NCI-H524 treated with DMSO at 0.1 percent for 48 hours (cell line): ENCODE measurements at places on chromosomes 6 and 20.

- no peak for DNase-seq
These were observed 66.4 kb upstream of the KIF13A start for GRCh38 chr6:18053555-18054445.

GRCh38 chr20:56810141-56810540 is 181.0 kb downstream of the TFAP2C start:
- DNase-seq: no peak

DNA sequence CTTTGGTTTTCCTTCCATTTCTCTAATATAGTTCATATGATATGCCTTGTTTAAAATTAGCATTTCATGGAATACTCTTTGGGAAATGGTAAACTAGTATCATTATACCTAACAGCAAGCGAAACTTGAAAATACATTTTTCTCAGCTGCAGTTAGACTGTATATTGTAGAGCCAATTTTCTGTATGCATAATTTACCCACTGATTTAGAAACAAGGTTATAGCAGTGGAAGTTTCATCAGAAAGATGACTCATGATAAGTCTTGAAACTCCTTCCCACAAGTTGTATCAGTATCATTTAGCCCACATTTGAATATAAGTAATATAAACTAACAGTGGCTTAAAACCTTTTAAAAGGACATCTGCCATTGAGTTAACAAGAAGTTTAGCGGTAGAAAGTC is 164.8 kb upstream of the BMP5 start:
- no peak for DNase-seq

- no peak for DNase-seq
These were observed 12.9 kb downstream of the COX7A2 start for GRCh38 chr6:75230484-75231325.

DNA sequence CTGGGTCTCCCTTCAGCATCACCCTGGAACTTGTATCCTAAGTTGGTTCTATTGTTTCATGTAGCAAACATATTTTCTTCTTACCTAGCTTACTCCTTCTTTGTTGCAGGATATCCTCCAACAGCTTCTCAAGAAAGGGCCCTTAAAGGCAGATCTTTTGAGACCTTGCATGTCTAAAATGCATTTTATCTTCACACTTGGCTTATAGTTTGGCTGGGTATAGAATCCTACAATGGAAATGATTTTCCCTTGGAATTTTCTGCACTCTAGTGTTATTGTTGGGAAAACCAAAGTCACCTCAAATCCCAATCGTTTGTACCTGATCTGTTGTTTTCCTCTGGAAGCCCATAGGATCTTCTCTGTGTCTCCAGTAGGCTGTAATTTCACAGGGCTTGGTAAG is 12.1 kb upstream of the TGM6 start:
- DNase-seq: no peak

DNA sequence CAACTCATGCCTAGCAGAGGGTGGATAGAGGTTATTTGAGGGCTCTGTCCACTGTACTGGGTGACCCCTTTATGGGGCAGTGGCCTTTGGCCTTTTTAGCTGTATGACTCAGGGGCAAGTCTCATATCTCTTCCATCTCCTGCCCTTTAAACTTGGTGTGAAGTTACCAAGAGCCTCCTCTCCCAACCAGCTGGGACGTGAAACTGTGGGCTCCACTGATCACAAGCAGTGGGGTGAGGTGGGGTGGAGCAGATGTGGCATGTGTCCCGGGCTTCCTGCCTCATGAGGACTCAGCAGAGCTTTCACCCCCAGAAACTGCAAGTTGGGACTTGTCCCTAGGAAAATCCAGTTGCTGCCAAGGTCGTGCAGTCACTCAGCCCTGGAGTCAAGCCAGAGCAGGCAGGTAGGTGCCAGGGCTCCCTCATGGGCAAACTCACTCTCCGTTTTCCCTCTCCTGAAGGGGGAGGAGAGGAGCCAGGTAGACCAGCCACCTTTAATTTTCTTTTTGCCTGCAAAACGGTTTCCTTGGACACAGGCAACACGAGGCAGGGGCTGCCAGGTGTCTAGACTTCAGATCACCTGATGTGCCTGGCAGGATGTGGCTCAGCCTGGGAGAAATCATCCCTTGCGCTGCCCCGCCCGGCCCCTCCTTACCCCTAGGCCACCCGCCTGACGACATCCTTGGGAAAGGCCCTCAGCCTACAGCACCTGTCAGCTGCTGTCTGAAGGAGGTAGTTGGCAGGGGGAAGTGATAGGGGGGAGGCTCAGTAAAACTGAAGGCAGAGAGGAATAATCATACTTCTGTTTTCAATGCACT is 4.0 kb downstream of the CDKN1A start:
- DNase-seq: no peak

DNA sequence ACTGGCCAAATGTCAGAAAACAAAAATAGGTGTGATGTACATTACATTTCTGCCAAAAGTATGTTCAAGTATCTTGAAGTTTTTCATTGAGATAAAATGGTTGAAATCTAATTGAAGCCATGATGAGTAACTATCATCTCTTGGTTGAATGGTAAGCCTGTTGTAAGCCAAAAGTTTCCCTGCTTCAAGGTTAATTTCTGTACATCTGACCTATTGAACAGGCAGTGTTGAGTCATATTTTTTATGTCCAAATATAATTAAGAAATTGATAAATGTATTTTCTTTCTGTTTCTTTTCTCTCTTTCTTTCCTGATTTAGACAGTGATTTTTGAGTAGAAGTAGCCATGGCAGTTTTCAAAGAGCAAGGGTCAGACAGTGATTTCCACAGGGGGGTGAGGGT is 4.4 kb downstream of the RREB1 start:
- DNase-seq: no peak

GRCh38 chr20:4059606-4060005 is 44.2 kb upstream of the RNF24 start:
- DNase-seq: no peak

GRCh38 chr20:20666359-20666758 is 46.1 kb downstream of the RALGAPA2 start:
- DNase-seq: no peak

GRCh38 chr6:11618533-11618932 is 81.0 kb downstream of the TMEM170B start:
- DNase-seq: peak; percentile 13

GRCh38 chr6:77715588-77715987 is 62.7 kb downstream of the MEI4 start:
- DNase-seq: no peak

GRCh38 chr6:135268263-135268662 is 87.2 kb downstream of the MYB start:
- no peak for DNase-seq

- no peak for DNase-seq
These were observed 116.3 kb upstream of the CHD6 start for GRCh38 chr20:41734506-41734945.

DNA sequence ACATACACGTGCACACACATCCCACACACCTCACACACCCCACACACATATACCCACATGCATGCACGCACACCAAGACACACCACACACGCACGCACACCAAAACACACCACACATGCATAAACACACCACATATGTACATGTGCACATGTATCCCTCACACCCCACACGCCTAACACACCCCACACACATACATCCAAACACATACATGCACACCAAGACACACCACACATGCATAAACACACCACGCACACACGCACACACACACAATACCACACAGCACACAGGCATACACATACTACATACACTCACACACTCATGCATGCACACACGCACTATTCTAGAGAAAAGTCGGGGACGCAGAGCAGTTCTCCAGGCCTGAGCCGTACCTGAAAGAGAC is 671.5 kb downstream of the PRKN start:
- no peak for DNase-seq

DNA sequence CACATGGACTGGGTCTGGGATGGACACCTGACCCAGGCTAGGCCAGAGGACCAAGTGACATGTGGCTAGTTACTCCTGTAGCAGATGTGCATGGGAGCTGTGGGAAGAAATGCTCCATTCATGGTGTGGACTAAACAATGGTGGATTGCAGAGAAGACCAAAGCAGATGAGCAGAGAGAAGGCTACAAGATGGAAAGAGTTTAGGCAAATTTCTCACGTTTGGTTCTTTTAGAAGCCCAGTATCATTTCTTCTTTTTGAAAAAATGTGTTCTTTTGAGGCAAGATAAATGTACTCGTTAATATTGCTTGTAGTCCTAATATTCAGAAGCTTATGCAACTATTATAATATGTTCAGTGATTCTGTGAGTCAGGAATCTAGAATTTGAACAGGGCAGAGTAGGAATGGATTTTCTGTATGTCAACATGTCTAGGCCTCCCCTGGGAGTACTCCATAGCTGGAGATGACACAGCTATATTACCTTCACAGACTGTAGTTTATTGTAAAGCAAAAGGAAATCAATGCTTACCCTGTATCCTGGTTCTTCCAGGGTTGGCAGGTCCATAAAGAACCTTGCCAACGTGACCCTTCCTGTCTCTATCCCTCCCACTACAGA is 2.3 kb upstream of the BTN2A1 start:
- no peak for DNase-seq

GRCh38 chr6:63526931-63527330 is 45.3 kb upstream of the LOC128125822 start:
- DNase-seq: no peak

DNA sequence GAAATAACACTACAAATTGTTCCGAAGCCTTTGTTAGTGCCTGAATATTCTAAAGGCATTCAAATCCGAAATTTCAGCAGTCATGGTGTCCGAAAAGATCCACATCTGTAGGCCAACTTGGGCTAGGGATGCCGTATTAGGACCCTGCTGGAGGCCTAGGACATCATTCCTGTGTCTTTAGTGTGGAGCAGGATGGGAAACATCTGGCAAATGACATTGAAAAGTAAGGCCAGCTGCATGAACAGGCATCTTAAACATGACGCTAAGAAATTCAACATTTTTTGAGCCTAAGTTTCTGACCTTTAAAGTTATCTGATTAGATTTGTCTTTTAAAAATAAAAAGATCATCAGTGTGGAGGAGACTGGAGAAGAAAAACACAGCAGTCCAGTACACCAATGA is 91.3 kb downstream of the MYLK4 start:
- DNase-seq: no peak

DNA sequence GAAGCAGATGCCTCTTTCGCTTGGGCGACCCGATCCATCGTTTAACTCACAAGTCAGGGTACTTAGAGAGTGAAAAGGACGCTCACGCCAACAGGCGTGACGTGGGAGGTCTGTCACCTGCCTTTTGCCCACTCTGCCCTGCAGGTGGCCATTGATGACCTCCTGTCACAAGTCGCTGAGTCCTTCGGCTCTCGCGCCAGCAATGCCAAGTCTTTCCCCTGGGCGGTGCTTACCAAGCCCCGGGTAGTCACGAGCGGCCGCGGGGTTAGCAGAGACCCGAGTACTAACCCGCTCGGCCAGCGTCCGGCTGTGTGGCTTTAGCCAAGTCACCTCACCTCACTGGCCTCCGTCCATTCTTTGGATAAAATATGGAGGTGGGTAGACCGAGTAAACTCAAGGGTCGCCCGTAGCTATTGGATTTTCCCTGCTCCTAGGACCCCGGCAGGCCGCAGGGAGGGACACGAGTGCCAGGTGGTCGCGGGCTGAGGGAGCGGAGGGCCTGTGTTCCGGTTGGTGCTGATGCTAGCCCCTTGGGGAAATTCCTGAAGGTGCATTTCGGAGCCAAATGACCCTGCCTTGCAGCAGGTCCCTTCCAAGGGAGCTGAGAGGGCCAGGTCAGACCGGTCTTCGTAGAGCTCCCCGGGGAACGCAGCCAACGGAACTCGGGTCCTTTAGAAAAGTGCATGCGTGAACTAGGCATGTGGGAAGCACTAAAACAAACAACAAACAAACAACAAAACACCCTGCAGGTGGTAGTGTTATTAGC is 668 bp downstream of the PKIB start:
- no peak for DNase-seq

- peak; percentile 18 for DNase-seq
These were observed 55.3 kb upstream of the FAM83D start for GRCh38 chr20:38870733-38871559.

DNA sequence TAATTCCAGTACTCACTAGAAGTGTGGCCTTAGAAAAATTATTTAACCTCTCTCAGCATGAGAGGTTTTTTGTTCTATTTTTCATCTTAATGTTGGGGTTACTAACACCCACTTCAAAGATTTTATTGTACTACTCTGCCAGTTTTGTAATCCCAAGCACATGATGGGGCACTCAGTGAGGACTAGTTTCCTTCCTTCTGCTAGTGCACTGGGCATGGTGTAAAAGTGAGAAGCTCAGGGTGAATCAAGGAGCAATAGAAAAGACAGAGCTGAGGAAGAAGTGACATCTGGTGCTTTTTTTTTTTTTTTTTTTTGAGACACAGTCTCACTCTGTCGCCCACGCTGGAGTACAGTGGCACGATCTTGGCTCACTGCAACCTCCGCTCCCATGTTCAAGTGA is 439.4 kb upstream of the ARID1B start:
- DNase-seq: peak; percentile 56

DNA sequence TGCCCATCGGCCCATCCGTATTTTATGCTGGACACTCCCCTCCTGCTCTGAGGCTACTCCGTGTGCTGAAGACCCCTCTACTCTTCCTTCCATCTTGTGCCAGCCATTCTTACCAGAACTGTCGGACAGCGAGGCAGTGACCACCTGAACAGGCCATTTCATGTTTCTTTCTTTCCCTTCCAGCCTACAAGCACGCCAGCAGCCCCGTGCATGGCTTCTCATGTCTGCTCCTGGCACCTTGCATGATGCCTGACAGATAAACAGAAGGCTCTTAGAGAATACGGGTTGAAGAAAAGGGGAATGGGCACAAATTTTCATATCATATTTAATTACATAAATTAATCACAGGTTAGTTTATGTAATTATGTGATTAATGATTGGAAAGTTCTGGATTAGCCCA is 95.7 kb downstream of the ARID1B start:
- DNase-seq: no peak

DNA sequence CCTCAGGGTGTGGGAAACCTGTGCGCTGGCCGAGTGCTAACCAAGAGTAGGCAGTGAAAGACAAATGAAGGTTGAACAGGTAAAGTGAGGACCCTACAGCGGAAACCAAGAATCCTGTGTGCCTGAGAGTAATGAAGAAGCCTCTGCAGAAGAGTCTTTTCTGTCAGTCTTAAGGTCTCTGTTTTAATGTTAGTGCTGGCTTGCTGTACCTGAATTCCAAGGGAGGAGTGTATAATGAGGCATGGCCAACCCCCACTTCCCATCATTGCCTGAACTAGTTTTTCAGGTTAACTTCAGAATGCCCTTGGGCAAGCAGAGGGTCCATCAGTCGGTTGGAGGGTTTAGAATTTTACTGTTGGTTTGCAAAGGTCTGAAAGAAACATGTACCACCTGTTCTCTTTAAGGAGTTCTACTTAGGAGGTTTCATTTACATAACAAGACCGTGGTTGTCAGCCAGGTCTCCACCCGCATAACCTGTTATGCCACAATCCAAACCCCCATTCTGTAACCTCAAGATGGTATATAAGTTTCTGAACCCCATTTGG is 589 bp upstream of the PDCD2 start:
- DNase-seq: no peak

GRCh38 chr20:44098657-44099056 is 88.3 kb downstream of the JPH2 start:
- DNase-seq: no peak

- DNase-seq: no peak
These were observed 42.8 kb upstream of the DSE start for GRCh38 chr6:116327803-116328527.
